ENCODE measurements at places on chromosomes 12 and 14. TPM values are rescaled to one million over a fixed set of nuclear protein-coding genes. Genes with fewer than 3 reads are reported as not detected.

GRCh38 chr14:35215110-35215813, 76.9 kb upstream of the PSMA6 start:
- peak; percentile 36 for DNase-seq

- peak; percentile 41 for DNase-seq
Measured at GRCh38 chr12:116495260-116495659, 63.9 kb upstream of the MAP1LC3B2 start.

Gene PRKAG1
- polyA plus RNA-seq, result 42.8 TPM

DNA sequence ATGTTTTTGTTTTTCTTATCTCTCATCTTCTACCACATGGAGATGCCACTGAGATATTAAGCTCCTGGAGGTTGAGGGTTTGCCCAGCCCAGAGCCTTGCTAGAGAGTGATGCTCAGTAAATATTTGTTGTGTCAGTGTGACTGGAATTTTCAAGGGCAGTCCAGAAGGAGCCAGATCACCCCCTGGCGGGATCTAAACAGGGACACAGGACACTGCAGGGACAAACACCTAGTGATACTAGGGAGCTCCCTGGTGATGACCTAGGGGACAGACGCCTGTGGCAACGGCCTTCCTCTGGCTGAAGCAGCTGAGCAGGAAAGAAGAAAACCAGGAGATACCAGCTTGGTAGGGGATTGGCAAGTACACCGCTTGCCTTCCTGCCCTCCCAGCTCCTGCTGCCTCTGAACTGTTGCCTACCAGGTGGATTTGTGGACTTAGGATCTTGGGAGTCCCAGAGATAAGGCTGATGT, 714.4 kb upstream of the TBX3 start:
- peak; percentile 49 for DNase-seq

DNA sequence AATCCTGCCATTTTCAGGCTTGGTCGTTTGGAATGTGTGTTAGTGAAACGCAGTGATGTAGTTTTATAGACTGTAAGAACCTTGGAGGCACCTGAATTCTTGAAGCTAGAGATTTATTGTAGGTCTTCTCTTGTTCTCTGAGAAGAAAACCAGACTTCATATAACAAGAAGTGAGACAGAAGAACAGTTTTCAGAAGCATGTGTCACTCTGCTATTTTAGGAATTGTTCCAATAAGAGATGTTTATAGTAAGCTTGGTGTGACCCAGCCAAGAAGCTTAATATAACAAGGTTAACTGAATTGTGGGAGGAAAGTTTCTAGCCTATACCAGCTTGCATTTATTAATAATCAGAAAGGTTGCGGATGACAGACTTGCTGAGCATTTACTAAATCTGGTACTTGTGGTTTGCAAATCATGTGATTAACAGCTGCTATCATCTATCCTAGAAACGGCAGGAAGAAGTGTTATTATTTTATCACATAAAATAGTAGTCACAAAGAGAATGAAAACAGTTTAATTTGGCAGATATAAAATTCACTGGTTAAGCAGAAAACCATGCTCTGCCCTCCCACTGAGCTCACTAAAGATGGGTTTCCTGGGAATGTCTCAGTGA, 49.2 kb upstream of the BCAT1 start:
- DNase-seq, result no peak

All from A549 (cell line).